ENCODE measurements at places on chromosomes 16 and 17.
A peak's percentile ranks its signal among the peaks of the same experiment; 100 is the strongest.

DNA sequence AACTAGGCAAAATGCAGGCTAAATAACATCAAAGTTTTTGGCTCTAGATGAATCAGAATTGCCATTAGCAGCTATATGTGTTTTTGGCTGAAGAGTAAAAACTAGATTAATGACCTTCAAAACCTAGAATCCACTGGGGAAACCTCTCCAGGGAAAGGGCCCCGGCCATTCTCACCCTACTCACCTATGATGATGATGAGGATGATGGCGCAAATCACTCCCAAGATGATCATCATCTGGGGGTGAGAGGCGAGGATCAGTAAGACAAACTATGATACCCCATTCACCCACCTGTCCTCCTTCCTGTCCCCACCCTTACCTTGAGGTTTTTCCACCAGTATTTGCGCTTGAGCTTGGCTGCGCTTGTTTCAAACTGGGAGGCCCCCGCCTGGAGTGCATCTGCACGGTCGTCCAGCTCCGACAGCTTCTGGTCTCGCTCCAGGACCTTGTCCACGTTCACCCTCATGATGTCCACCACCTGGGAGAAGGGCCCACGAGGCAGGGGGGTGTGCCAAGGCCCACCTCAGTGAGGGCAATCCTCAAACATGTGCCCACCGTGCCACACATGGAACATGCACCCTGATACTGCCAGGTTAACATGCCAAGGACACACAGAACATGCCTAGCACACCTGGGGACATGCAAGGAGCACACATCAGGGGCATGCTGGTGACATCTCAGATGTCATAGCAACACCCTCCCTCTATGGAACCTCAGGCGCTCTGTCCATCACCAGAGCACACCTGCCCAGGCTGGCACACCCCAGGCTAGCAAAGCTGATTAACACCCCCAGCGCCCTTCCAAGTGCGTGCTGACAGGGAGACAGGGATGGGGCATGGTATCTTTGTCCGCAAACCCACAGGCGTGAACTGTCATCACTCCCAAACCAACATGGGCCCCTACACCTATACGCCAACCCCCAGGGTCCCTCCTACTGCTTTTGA, 1.2 kb downstream of the VAMP2 start:
- peak overlapping the region; percentile 93 for H3K27ac ChIP-seq
- H3K4me1 ChIP-seq: peaks cover 28% of the 10 kb centered on the region
- H3K27me3 ChIP-seq: no peaks in the 10 kb centered on the region

GRCh38 chr17:21330436-21331160, 45.6 kb upstream of the KCNJ12 start:
- no peaks in the 10 kb centered on the region for H3K36me3 ChIP-seq
- H3K27ac ChIP-seq: no peak overlapping the region
- no peak overlapping the region for H3K4me3 ChIP-seq
- H3K27me3 ChIP-seq: peaks cover under 1% of the 10 kb centered on the region
- DNase-seq: no peak

- DNase-seq: peak; percentile 77
- peak overlapping the region; percentile 73 for H3K27ac ChIP-seq
- peaks cover 42% of the 10 kb centered on the region for H3K4me1 ChIP-seq
- no peak overlapping the region for H3K4me3 ChIP-seq
- no peaks in the 10 kb centered on the region for H3K36me3 ChIP-seq
Measured at GRCh38 chr17:77316191-77316641, 175.4 kb downstream of the SEC14L1 start.

DNA sequence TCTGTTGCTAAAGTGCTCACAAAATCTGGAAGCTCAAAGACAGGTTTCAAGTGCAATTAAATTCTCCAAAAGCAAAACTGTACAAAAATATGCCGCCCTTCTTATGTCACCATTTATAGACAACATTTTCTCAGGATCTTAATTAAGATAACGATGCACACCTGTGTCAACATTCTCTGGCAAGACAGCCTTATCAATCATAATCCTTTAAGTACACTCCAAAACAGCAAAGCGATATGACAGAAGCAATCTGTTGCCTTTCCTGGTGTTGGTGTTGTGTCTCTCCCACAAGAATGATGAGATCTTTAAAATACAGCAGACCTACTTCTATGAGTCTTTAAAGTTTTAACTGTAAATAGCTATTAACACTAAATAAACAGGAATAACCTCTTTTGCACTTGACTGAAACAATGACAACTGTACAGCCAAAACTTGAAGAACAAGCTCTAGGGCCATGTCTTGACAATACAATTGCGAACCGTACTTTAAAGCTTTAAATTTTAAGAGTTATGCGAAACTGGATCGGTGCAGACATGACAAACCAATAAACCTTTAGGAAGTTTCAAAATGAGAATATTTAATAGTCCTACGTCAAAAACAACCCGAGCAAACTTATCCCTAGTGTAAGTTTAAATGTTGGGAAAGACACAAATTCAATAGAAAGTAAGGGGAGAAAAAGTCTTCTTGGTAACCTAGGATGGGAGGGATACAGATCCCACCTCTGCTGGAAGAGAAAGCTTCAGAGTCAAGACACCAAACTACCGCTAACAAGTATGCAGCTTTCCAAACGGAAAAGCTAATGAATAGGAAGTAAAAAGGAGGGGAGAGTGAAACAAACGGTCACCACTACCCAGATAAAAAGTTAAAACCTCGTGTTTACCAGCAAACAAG, 3.3 kb upstream of the IRX5 start:
- H3K4me1 ChIP-seq: no peaks in the 10 kb centered on the region
- no peak overlapping the region for H3K27ac ChIP-seq
- DNase-seq: no peak
- peaks cover 23% of the 10 kb centered on the region for H3K27me3 ChIP-seq
- H3K36me3 ChIP-seq: no peaks in the 10 kb centered on the region

- H3K4me3 ChIP-seq: no peak overlapping the region
- no peak overlapping the region for H3K27ac ChIP-seq
- DNase-seq: no peak
- H3K4me1 ChIP-seq: no peaks in the 10 kb centered on the region
- H3K36me3 ChIP-seq: peaks cover 1% of the 10 kb centered on the region
- no peaks in the 10 kb centered on the region for H3K27me3 ChIP-seq
Measured at GRCh38 chr16:88508376-88508867, 55.3 kb downstream of the ZFPM1 start.

DNA sequence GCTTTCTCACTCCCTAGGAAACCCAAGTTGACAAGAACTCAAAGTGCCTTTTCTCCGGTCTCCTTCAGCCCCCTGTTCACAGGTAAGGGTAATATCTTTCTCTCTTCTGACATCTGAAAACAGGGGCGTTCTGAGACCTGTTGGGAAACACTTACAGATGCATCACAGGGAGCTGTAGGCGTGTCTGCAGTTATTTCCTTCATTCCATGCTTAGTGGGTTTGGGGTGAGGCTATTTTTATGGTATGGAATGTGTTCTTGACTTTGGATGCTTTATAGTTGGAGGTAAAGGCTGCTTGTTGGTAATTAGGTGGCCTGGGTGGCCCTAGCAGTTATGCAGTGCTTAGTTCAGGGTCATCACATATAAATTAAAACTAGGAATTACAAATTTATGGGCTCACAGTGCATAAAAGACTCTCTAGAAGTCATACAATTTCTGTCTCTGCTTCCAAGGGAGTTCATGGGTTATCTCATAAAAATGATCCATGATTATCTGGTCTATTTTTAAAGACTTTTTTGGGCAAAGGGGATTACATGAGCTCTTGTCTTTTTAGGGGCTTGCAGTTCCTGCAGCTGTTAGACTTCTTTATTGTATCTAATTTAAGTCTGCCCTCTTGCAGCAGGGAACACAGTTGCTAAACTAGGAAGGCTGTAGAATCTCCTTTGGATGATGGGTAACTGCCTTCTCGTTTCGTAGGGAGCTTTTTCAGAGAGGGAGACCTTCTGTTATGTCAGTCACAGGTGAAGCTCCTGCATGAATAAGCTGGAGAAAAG, 10.2 kb downstream of the SOCS7 start:
- H3K36me3 ChIP-seq: peaks cover 12% of the 10 kb centered on the region
- H3K4me1 ChIP-seq: peaks cover 4% of the 10 kb centered on the region
- H3K27me3 ChIP-seq: no peaks in the 10 kb centered on the region
- no peak overlapping the region for H3K4me3 ChIP-seq
- no peak overlapping the region for H3K27ac ChIP-seq

GRCh38 chr17:31015639-31016038, 44.8 kb downstream of the RNF135 start:
- no peak for DNase-seq
- no peak overlapping the region for H3K4me3 ChIP-seq
- H3K27me3 ChIP-seq: no peaks in the 10 kb centered on the region
- no peaks in the 10 kb centered on the region for H3K4me1 ChIP-seq
- H3K36me3 ChIP-seq: no peaks in the 10 kb centered on the region
- H3K27ac ChIP-seq: no peak overlapping the region

- H3K4me3 ChIP-seq: no peak overlapping the region
- no peaks in the 10 kb centered on the region for H3K27me3 ChIP-seq
- no peak for DNase-seq
- H3K4me1 ChIP-seq: peaks cover 8% of the 10 kb centered on the region
- H3K36me3 ChIP-seq: no peaks in the 10 kb centered on the region
Measured at GRCh38 chr17:37294888-37295287, 80.9 kb upstream of the C17orf78 start.

DNA sequence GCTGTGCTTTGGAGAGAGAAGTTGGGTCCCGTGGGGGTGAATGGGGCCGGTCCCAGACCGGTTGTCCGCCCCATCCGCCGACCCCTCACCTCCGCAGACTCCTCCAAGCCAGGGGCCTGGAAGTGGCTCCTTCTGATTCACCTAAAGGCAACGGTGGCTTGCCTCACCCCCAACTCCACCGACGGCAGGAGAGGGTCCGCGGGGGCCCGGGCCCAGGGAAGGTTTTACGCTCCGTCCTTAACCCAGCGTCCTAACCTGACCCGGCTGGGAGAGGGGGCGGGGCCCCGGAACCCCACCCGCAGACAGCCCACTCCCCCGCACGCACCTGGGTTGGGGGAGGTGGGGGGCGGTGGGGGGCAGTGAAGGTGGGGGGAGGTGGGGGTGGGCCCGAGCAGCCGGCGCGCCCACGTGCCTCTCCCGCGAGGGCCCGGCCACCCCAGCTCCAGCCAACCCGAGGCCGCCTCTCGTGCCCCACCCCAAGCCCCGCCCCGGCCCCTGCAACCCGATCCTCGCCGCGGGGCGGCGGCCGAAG, 12.7 kb upstream of the CD300A start:
- H3K27me3 ChIP-seq: no peaks in the 10 kb centered on the region
- DNase-seq: no peak
- no peaks in the 10 kb centered on the region for H3K36me3 ChIP-seq

DNA sequence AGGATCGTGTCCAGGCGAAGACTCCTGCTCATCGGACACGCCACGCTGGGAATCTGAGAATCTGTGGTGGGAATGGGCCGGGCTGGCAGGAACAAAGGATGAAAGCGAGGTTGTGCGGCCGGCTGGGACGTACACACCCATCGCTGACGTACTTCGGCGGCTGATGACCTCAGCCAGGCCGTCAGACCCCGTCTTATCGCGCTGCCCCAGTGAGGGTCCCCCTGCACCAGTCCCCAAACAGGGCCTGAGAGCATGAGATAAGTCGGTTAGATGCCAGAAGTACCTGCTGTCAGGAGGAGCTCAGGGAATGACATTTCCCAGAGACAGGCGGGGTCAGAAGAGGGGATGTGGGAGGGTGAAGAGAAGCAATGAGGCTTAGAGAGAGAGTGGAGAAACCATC, 16.0 kb upstream of the SP6 start:
- no peaks in the 10 kb centered on the region for H3K36me3 ChIP-seq
- peaks cover 32% of the 10 kb centered on the region for H3K27me3 ChIP-seq
- no peak overlapping the region for H3K27ac ChIP-seq
- no peak for DNase-seq

GRCh38 chr16:88522276-88522949, 47.8 kb upstream of the ZC3H18 start:
- H3K36me3 ChIP-seq: no peaks in the 10 kb centered on the region
- H3K4me3 ChIP-seq: no peak overlapping the region
- peaks cover 1% of the 10 kb centered on the region for H3K4me1 ChIP-seq
- DNase-seq: no peak
- H3K27me3 ChIP-seq: no peaks in the 10 kb centered on the region
- no peak overlapping the region for H3K27ac ChIP-seq

DNA sequence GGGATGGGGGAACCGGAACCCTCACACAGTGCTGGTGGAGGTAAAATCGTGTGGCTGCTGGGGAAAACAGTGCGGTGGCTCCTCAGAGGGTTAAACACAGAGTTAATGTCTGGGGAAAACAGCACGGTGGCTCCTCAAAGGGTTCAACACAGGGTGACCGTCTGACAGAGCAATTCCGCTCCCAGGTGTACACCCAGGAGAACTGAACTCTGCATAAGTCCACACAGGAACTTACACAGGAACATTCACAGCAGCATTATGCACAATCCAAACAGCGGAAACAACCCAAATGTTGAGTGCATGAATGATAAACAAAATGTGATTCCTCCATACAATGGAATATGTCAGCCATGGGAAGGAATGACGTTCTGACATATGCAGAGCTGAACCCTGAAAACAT, 51.4 kb downstream of the CCDC57 start:
- peaks cover 25% of the 10 kb centered on the region for H3K36me3 ChIP-seq
- H3K4me3 ChIP-seq: no peak overlapping the region
- no peak for DNase-seq
- H3K27ac ChIP-seq: no peak overlapping the region
- no peaks in the 10 kb centered on the region for H3K4me1 ChIP-seq

All from IMR-90 (cell line).